ENCODE measurements at places on chromosomes 6 and 20.

GRCh38 chr6:108805611-108806167 is 42.5 kb upstream of the ARMC2 start:
- H3K27ac ChIP-seq: no peak overlapping the region
- no peaks in the 10 kb centered on the region for H3K27me3 ChIP-seq
- H3K36me3 ChIP-seq: no peaks in the 10 kb centered on the region
- H3K4me1 ChIP-seq: peaks cover 14% of the 10 kb centered on the region
- H3K4me3 ChIP-seq: no peak overlapping the region

- no peaks in the 10 kb centered on the region for H3K27me3 ChIP-seq
- DNase-seq: no peak
- peak overlapping the region; percentile 88 for H3K4me3 ChIP-seq
- peak overlapping the region; percentile 68 for H3K27ac ChIP-seq
These were observed 5.3 kb downstream of the ZBTB24 start for GRCh38 chr6:109477725-109478124.

GRCh38 chr6:153207617-153208016 is 76.5 kb upstream of the RGS17 start:
- H3K4me3 ChIP-seq: no peak overlapping the region
- H3K27ac ChIP-seq: no peak overlapping the region
- H3K4me1 ChIP-seq: no peaks in the 10 kb centered on the region
- H3K36me3 ChIP-seq: no peaks in the 10 kb centered on the region
- peaks cover 2% of the 10 kb centered on the region for H3K27me3 ChIP-seq

DNA sequence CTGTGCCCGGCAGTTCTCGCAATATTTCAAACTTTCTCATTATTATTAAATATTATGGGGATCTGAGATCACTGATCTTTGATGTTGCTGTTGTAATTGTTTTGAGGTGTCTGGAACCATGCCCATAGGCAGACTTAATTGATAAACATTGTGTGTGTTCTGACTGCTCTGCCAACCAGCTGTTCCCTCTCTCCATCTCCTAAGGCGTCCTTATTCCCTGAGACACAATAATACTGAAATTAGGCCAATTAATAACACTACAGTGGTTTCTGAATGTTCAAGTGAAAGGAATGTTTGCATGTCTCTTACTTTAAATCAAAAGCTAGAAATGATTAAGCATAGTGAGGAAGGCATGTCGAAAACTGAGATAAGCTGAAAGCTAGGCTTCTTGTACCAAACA is 7.6 kb downstream of the MAPK14 start:
- no peaks in the 10 kb centered on the region for H3K36me3 ChIP-seq
- H3K4me1 ChIP-seq: peaks cover 83% of the 10 kb centered on the region
- H3K27me3 ChIP-seq: no peaks in the 10 kb centered on the region
- H3K27ac ChIP-seq: no peak overlapping the region

DNA sequence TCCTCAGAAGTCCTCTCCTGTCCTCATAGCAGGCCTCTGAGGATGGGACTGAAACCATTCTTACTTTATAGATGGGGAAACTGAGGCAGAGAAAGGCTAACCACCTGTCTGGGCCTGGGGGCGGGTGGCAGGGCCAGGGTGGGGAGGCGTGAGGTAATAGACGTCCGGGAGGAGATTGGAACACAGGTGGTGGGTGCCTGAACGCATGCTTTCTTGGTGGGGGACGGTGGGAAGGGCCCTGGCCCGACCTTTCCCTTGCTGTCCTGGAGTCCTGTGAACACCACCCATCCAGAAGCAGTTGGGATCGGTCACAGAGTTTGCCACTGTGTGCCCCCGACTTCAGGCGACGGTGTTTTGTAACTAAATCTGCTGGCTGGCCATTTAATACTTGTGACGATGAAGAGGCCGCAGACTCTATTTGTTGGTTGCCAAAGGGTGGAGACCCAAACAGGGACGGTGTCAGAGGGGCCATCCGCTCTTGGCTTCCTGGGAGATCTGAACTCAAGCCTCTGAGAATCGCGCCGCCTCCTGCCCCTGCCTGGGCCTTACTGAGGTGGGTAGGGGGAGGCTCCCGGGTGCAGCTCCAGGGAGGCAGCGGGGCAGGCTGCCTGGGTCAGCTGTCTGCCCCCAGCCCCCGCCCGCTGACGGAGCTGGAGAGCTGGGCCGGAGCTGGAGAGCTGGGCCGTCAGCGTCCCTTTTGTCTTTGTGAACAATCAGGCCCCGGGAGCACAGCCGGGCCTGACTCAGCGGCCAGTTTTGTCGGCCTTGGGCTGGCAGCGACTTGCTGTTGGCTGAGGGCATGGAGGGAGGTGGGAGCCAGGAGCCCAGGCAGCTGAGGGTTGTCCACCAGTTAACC is 4.1 kb downstream of the RBM38 start:
- peaks cover 40% of the 10 kb centered on the region for H3K36me3 ChIP-seq
- peak overlapping the region; percentile 97 for H3K27ac ChIP-seq
- peak overlapping the region; percentile 57 for H3K4me3 ChIP-seq
- peak; percentile 1 for DNase-seq
- no peaks in the 10 kb centered on the region for H3K27me3 ChIP-seq
- H3K4me1 ChIP-seq: peaks cover 78% of the 10 kb centered on the region

DNA sequence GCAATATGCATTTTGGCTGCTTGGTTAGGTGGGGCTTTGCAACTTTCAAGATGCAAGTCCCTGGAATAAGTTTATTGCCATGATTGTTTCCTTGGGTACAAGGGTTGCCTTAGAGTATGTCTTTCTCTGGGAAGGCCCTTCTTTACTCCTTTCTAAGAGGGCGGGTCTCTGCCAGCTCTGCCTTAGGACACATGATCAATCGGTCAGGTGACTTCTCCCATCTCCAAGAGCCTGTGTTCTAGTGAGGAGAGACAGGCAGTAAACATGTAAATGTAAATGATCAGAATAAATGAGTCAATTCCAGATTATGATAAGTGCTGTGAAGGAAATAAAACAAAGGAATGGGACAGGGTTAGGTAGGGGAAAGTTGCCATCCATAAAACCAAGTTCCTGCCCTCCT is 43.2 kb upstream of the BCAS1 start:
- peaks cover 4% of the 10 kb centered on the region for H3K36me3 ChIP-seq
- H3K27me3 ChIP-seq: peaks cover 19% of the 10 kb centered on the region
- no peak overlapping the region for H3K27ac ChIP-seq
- H3K4me1 ChIP-seq: no peaks in the 10 kb centered on the region

DNA sequence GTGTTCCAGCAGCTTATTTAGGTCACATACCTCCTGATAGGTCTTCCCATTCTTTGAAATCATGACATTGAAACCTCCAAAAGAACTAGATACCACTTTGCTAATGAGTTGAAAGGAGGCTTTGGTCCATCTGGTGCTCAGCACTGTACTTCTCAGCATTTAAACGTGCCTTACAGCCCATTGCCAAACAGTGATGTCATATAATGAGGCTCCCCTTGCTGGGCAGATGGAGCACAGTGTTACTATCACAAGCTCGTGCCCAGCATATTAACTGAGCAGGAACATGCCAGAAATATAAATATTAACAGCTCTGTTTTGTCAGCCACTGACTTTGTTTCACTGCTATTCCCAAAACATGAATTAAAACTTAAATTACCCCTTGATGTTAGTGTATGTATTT is 25.5 kb upstream of the MAPK13 start:
- H3K4me3 ChIP-seq: no peak overlapping the region
- peaks cover 17% of the 10 kb centered on the region for H3K36me3 ChIP-seq
- no peak for DNase-seq
- H3K27me3 ChIP-seq: no peaks in the 10 kb centered on the region
- peaks cover 75% of the 10 kb centered on the region for H3K4me1 ChIP-seq

DNA sequence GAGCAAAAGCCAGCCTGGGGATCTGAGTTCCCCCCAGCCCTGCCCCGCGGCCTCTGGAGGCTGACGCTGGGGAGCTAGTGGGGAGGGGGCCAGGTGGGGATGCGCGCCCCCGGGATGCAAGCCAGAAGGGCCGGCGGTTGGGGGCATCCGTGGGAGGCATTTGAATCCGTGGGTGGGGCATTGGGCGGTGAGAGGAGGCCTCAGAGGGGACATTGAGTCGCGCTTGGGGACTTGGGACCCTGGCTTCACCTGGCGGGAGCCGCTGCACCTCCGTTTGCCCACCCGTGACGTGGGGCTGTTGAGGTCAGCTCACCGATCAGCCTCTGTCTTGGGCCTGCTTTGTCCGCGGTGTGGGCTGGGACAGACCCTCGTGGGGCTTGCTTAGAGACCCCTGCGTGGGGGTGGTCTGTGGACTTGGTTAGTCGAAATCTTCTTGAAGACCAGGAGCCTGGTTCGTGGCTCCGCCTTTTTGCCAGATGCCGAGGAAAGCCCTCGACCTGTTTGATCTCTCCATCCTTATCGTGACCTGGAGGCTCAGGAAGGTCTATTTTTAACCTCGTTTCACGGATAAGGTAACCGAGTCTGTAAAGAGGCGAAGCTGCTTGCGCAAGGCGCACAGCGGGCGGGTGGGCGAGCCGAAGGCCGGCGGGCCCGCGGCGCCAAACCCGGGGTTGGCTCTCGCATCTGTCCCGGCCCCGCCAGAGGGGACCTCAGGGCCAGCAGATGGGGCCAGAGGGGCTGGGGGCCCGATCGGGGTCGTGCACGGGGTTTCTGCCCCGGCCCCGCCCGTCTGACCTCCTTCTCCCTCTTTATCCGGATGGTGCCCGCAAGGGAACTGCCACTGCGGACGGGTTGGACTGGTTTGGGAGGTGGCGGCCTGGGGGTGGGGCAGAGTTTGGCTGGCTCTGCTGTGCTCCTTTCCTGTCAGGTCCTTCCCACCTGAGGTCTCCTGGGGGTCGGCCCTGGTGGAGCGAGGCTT is 8.3 kb downstream of the FAM110A start:
- DNase-seq: no peak
- no peaks in the 10 kb centered on the region for H3K36me3 ChIP-seq

DNA sequence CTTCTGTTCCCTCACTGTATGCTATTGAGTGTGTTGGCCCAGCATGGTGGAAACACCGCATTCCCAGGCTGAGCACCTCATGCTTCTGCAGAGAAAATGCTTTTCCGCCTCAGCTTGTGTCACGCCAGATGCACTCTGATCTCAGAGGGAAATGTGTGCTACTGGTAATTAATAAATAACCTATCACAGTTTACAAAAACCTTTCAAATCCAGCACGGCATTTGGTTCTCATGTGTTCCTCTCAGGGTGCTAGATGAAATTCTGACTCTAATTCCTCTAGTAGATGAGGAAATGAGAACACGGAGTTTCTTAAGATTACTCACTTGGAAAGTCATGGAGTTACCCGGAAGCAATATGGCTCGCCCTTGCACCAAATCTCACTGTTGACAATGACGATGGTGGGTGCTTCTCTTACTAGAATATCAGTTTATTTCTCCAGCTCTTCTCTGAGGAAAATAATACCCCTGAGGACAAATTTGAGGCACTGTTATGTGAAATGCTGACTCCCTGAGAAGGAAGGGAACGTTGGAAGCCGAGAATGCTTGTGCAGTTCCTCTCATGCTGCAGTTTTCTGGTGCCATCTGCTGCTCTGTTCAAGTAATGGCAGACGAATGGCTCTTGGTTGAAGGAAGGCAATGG is 116.6 kb downstream of the RNF144B start:
- peaks cover 8% of the 10 kb centered on the region for H3K4me1 ChIP-seq
- H3K27ac ChIP-seq: no peak overlapping the region
- no peak overlapping the region for H3K4me3 ChIP-seq
- H3K36me3 ChIP-seq: no peaks in the 10 kb centered on the region
- peak; percentile 27 for DNase-seq

- no peak overlapping the region for H3K27ac ChIP-seq
- peaks cover 1% of the 10 kb centered on the region for H3K36me3 ChIP-seq
- no peak for DNase-seq
- no peaks in the 10 kb centered on the region for H3K4me1 ChIP-seq
These were observed 490.2 kb downstream of the PRKN start for GRCh38 chr6:162237331-162237730.

DNA sequence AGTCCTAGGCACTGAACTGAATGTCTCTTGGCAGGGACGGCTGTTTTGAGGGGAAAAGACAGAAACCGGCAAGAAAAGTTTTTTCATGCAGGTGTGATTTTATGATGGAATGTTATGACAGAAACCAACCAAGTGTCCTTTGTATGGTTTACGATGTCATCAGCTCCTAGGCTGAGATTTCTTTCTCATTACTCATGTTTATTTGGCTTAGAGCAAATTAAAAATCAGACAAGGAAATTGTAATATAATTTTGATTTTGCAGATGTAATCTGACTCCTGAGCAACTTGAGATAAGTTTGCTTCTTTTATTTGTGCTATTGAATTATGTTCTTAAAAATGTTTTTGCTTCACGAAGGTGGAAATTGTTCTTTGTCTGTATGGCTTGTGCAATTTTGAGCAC is 58.8 kb upstream of the MAP3K7 start:
- no peak for DNase-seq
- H3K27ac ChIP-seq: no peak overlapping the region
- H3K36me3 ChIP-seq: no peaks in the 10 kb centered on the region
- H3K4me3 ChIP-seq: no peak overlapping the region
- peaks cover 13% of the 10 kb centered on the region for H3K27me3 ChIP-seq

GRCh38 chr6:14844411-14844810 is 401.5 kb upstream of the JARID2 start:
- DNase-seq: no peak
- no peak overlapping the region for H3K4me3 ChIP-seq
- no peak overlapping the region for H3K27ac ChIP-seq
- no peaks in the 10 kb centered on the region for H3K4me1 ChIP-seq

DNA sequence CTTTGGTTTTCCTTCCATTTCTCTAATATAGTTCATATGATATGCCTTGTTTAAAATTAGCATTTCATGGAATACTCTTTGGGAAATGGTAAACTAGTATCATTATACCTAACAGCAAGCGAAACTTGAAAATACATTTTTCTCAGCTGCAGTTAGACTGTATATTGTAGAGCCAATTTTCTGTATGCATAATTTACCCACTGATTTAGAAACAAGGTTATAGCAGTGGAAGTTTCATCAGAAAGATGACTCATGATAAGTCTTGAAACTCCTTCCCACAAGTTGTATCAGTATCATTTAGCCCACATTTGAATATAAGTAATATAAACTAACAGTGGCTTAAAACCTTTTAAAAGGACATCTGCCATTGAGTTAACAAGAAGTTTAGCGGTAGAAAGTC is 164.8 kb upstream of the BMP5 start:
- H3K27ac ChIP-seq: no peak overlapping the region
- DNase-seq: no peak
- no peaks in the 10 kb centered on the region for H3K36me3 ChIP-seq
- H3K4me3 ChIP-seq: no peak overlapping the region
- H3K27me3 ChIP-seq: no peaks in the 10 kb centered on the region

All from naive thymus-derived CD8-positive, alpha-beta T cell (primary cell).